Islet precursor cell (in vitro differentiated cells): ENCODE measurements at places on chromosomes 5 and 9.

DNA sequence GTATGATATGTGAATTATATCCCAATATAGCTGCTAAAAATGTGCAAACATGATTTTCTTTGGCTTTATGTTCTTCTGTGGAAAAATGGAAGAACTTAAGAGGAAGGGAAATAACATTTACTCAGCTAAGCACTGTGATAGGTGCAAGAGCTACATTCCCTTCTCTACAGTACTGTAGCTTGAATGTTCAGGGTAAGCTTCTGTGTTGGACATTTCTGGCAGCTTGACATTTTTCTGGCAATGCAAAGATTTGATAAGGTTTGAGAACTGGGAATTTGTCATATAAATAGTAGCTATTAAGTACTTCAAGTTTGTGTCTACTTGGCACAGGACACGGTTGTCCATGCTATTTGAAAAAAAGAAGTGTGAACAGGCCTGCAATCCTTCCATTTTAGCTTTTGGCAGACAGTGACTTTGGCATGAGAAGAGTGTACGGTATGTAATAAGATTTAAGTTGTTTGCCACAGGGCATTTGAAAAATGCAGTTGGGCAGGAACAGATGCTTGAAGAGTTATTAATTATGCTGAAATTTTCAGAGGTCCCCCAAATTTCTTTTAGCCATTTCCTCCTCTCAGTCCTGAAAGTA lies 77.6 kb downstream of the KIF4B start:
- no peak for DNase-seq

- DNase-seq = no peak
Observed at GRCh38 chr9:127613583-127613954, 1.5 kb downstream of the STXBP1 start.

DNA sequence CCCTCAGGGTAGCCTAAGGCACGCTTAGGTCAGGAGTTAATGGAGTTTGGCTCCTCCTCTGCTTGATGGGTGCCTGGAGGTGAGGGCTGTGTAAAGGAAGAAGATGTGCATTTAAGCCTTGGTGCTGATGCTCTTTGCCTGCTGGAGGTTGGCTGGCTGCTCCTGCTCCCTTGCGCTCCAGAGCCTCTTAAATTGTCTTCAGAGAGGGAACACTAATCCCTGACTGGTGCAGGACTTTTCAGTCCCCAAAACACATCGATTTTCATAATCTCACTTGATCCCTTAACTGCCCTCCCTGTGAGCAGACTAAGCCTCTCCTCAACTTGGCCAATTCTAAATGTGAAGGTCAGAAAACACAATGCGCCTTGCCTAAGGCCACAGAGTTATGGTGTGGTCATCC lies 16.2 kb upstream of the TCOF1 start:
- no peak for DNase-seq

GRCh38 chr9:26742828-26743476 lies 149.7 kb downstream of the CAAP1 start:
- no peak for DNase-seq

DNA sequence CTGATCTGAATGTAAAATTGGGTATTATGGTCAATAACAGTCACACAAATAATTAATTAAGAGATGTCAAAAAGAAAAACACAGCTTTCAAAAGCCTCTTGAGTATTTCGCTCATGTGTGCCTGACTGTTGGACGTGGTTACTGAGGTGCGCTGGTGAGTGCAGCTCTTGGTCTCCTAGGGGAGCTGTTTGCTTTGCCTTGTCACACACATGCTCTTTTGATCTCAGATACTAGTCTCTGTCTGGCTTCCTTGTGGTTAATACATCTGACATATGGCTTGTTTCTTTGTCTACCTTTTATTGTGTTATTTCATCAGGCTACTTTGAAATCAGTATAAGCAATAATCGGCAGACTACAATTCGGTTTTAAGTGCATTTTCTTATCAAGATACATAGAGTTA lies 51.5 kb downstream of the PCSK1 start:
- no peak for DNase-seq

- DNase-seq = no peak
Observed at GRCh38 chr9:101477214-101477613, 41.6 kb upstream of the ALDOB start.

DNA sequence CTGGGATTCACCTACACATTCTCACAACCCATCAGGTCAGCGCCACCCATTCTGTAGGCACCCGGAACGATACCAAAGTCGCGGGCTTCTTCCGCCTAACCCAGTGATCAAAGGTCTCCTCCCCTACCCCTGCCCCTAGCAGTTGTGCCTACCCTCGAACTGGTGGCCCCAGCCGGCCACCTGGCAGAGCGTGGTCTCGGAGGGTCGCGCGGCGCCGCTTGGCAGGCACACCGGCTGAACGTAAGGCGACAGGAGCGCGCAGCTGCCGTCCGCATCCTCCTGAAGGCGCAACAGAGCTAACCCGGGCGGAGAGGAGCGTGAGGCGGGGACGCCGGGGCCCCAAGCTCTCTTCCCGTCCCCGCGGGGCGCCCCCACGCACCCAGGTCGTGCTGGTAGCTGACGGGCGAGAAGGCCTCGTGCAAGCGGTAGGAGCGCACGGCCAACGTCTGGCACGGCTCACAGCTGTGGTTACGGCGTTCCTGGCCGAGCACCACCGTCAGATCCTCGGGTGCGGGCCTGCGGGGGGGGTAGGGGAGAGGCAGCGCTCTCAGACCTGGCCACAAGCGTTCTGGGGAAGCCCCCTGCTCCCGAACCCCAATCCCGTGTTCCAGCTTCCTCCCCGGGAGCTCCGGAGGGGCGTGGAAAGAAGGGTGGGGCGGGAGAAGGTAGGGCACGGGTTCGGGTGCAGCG lies 2.8 kb upstream of the PFN3 start:
- DNase-seq = no peak

GRCh38 chr5:96909435-96909834 lies 26.4 kb upstream of the LNPEP start:
- no peak for DNase-seq

DNA sequence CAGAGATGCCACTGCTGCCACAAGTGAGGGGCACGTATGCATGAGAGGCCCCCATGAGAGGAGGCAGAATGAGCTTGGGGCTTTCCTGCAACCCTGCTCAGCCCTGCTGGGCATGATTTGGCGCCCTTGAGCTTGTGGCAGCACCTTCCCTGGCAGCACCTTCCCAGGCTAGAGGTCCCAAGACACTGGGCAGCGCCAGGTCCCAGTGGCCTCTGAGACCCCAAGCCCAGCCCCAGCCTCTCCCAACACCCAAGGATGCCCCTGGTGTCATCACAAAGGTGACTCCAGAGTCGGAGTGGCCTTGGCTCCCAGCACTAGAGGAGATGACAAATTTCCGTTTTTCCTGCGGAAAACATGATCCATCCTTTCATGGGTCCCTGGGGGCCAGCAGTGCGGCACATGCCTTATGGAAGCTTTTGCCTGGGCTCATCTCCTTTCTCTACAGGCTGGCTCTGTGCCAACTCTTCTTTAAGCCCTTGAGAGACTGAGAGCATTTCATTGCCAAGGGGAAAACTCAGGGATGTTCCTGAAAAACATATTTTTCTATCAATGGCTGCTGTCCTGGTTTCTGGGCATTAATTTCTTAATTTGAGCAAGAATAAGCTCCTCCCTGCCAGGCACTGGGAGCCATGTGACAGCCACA lies 77.1 kb upstream of the ADAMTS2 start:
- DNase-seq = peak; percentile 16

GRCh38 chr5:148823871-148824270 lies 2.5 kb upstream of the ADRB2 start:
- no peak for DNase-seq

GRCh38 chr5:2929779-2930178 lies 178.3 kb upstream of the IRX2 start:
- DNase-seq = peak; percentile 48

DNA sequence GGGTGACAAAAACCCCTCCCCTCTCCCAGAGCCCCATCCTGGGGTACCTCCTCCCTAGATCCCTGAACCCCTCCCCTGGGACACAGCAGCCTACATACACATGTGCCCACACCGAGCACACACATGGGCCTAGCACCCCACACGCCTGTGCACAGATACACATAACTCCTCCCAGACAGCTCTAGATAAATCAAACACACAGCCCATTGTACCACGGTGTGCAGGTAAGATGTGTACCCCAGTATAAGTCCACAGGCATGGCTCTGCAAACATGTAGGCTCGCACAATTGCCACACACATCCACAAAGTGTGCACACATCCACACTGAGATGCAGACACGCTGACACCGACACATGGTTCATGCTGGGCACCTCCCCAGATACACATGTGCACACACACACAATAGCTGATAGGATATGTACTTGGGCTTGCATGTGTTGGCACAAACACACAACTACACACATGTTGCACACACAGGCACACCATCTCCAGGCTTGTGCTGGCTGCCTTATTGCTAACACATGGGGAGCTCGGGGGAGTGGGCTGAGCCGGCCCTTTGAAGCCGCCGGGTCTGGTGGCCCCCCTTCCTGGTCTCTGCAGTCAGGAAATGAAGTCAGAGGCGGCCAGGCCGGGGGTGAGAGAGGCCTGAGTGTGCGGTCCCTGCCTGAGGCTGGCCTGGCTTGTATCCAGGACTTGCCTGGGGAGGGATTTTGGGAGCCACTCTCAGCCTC lies 30.2 kb downstream of the GOLGA2 start:
- peak; percentile 91 for DNase-seq

GRCh38 chr5:140357726-140358093 lies 2.3 kb upstream of the SLC4A9 start:
- DNase-seq = peak; percentile 95

DNA sequence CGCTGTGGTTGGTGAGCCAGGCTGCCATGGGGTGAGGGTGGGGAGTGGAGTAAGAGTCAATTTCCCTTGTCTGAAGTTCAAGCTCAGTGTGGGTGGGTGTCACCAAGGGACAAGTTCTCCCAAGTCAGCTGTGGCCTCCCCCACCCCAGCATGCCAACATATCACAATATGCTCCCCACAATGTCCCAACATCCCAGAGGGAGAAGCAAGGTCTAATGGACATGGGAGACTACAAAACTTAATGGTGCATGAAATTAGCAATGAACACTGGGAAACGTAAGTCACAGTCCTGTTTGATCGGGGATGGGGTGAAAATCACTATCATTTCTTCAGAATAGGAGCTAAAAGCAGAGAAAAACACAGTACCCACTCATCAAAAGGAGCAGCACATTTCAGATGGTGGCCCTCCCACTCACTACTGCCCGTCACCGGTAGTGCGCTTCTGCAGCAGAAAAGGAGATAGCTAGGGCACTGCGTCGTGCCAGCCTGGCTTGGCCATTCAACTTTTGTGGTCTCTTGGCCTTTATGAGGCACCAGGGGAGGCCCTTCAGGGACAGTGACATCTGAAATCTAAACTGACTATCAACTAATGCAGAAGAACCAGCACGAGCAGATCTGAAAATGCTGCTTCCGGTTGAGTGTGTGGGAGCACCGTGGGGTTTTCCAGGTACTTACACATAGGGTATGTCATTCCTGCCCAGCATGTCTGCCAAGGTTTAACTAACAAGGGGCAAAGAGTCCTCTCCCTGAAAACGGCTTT lies 20.5 kb upstream of the NDFIP1 start:
- no peak for DNase-seq

GRCh38 chr9:123360161-123361085 lies 4.4 kb downstream of the CRB2 start:
- peak; percentile 99 for DNase-seq

DNA sequence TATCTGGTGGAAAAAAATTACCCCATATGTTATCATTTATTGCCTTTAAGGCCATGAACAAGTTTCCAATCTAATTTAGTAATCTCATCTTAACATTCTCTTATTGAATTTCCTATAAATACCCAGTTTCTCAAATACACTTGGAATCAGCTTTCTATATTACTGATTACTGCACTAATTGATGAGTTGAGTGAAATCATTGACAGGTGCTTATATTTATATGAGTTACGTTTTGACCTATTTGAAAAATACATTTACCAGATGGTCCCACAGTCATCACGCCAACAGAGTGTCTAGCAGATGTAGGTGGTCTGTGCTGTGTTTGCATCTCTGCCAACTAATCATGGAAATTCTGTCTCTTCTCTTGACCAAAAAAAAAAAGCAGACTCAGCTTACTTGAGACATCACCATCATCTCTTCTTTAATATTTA lies 307.3 kb upstream of the NREP start:
- no peak for DNase-seq

GRCh38 chr9:105341434-105342146 lies 97.1 kb downstream of the SLC44A1 start:
- DNase-seq = no peak

- DNase-seq = no peak
Observed at GRCh38 chr5:93053825-93054224, 527.2 kb downstream of the NR2F1-AS1 start.

DNA sequence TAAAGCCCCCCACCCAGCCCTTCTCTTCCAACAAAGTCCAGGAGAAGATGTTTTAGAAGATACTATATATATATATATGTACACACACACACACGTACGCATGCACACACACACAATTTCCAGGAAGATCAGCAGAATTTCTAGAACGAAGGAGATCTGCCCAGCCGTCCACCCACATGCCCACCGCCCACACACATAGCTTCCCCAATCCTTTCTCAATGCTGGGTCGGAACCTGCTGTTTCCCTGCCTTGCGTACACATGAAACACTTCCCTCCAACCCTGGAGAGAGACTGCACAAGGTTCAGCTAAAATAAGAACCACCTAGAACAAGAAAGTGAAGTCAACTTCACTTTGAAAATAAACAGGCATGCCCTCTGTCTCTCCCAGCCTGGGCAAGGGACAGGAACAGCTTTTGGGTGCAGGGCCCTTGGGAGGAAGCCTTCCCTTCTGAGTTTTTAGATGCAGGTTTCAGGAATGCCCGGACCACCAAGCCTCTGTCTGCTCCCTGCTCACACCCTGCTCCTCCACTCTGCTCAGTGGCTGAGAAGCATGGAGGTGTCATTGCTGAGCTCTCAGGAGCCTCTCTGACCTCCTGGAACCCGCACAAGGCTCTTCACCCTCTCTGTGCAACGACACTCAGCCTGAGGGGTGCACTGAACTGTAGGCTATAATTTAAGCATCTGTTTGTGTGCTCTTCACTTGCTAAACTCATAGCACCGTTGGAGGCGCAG lies 149.4 kb downstream of the C5orf15 start:
- DNase-seq = peak; percentile 37

DNA sequence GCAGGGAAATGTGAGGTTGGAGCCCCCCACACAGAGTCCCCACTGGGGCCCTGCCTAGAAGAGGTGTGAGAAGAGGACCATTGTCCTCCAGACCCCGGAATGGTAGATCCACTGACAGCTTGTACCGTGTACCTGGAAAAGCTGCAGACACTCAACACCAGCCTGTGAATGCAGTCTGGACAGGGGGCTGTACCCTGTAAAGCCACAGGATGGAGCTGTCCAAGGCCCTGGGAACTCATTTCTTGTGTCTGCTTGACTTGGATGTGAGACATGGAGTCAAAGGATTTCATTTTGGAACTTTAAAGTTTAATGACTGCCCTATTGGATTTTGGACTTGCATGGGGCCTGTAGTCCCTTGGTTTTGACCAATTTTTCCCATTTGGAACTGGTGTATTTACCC lies 535.0 kb upstream of the MEF2C start:
- no peak for DNase-seq

- no peak for DNase-seq
Observed at GRCh38 chr5:58986281-58986680, 403.4 kb downstream of the RAB3C start.

GRCh38 chr9:137270929-137271695 lies 6.4 kb upstream of the TOR4A start:
- DNase-seq = peak; percentile 48

- no peak for DNase-seq
Observed at GRCh38 chr9:6944093-6944551, 186.3 kb downstream of the KDM4C start.

- DNase-seq = no peak
Observed at GRCh38 chr5:145585-146323, 45.5 kb upstream of the LRRC14B start.
